ENCODE measurements at places on chromosomes 4 and X. TPM values are rescaled to one million over a fixed set of nuclear protein-coding genes. Genes with fewer than 3 reads are reported as not detected.

DNA sequence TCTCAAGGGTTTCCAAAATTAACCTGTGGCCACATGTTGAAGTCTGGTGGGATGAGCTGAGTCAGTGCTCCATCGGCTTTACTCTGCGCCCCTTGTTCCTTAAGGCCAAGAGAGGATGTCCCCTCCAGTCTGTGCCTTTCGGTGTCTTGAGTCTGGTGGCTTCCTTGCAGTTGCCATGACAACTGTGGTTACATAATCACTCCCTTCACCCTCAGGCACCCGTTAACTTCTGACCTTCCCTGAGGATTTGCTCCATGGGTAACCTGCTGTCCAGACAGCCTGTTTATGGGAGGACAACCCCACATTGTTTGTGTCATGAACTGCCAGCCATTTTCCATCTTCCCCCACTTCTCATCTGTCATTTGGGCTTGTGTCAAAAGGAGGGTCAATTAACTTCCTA, 401.1 kb upstream of the LCORL start:
- DNase-seq, result no peak
- no peaks in the 10 kb centered on the region for H3K36me3 ChIP-seq
- H3K4me1 ChIP-seq, result no peaks in the 10 kb centered on the region
- H3K27me3 ChIP-seq, result no peaks in the 10 kb centered on the region
- H3K27ac ChIP-seq, result no peak overlapping the region

- H3K4me1 ChIP-seq, result no peaks in the 10 kb centered on the region
- no peaks in the 10 kb centered on the region for H3K27me3 ChIP-seq
Observed at GRCh38 chrX:7987160-7988012, 60.2 kb upstream of the PNPLA4 start.

Gene GAGE13
- total RNA-seq, result not detected

GRCh38 chr4:147104768-147105167, 159.1 kb upstream of the TTC29 start:
- H3K27ac ChIP-seq, result no peak overlapping the region

Gene CSAG1
- total RNA-seq, result not detected

DNA sequence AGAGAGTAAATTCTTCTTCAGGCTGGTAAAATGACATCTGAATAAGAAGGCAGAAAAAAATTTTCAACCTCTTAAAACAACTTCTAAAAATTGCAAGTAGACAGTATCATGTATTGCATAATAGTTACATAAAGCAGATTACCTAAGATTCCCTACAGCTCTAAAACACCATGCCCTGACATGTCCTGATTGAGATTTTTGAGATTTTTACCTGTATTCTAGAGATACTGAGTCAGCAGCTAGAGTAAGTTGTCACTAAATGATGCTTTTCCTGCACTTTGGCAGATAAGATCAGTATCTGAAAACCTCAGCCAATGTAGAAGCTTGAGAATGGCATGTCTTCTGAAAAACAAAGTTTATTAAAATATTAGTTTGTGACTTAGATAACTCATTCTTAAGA, 713.6 kb downstream of the CCSER1 start:
- H3K4me3 ChIP-seq, result no peak overlapping the region
- H3K36me3 ChIP-seq, result no peaks in the 10 kb centered on the region
- no peaks in the 10 kb centered on the region for H3K4me1 ChIP-seq
- no peaks in the 10 kb centered on the region for H3K27me3 ChIP-seq
- H3K27ac ChIP-seq, result no peak overlapping the region

GRCh38 chr4:26365537-26366150, 44.8 kb downstream of the RBPJ start:
- no peak overlapping the region for H3K27ac ChIP-seq
- no peak for DNase-seq
- H3K36me3 ChIP-seq, result no peaks in the 10 kb centered on the region
- no peak overlapping the region for H3K4me3 ChIP-seq

Gene ADH1C
- 117 TPM for total RNA-seq

DNA sequence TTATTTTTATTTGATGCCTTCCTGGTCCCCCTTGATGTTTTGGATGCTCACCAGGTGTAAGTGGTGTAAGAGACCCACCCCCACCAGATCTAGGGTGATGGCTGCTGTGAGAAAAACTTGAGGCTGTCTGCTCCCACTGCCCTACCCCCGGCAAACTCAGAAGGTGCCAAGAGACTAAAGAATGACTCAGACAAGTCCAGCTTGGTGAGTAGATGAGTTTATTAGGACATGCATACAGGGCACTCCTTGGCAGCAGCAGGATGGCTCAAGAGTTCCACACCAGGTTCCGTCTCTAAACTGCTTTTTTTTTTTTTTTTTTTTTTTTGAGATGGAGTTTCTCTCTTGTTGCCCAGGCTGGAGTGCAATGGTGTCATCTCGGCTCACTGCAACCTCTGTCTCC, 84.0 kb upstream of the HPF1 start:
- H3K36me3 ChIP-seq, result no peaks in the 10 kb centered on the region
- no peak overlapping the region for H3K4me3 ChIP-seq
- DNase-seq, result no peak
- no peaks in the 10 kb centered on the region for H3K27me3 ChIP-seq
- no peaks in the 10 kb centered on the region for H3K4me1 ChIP-seq

- H3K4me3 ChIP-seq, result no peak overlapping the region
- H3K27me3 ChIP-seq, result no peaks in the 10 kb centered on the region
- no peaks in the 10 kb centered on the region for H3K36me3 ChIP-seq
- H3K4me1 ChIP-seq, result no peaks in the 10 kb centered on the region
Observed at GRCh38 chrX:71809886-71810285, 46.7 kb downstream of the CXorf49B start.

Gene TNMD
- not detected for total RNA-seq

Gene NDP
- 2.1 TPM for total RNA-seq

GRCh38 chr4:16224264-16225166, 1.8 kb downstream of the TAPT1 start:
- no peaks in the 10 kb centered on the region for H3K4me1 ChIP-seq
- H3K27me3 ChIP-seq, result no peaks in the 10 kb centered on the region
- no peaks in the 10 kb centered on the region for H3K36me3 ChIP-seq
- H3K4me3 ChIP-seq, result no peak overlapping the region
- no peak for DNase-seq

DNA sequence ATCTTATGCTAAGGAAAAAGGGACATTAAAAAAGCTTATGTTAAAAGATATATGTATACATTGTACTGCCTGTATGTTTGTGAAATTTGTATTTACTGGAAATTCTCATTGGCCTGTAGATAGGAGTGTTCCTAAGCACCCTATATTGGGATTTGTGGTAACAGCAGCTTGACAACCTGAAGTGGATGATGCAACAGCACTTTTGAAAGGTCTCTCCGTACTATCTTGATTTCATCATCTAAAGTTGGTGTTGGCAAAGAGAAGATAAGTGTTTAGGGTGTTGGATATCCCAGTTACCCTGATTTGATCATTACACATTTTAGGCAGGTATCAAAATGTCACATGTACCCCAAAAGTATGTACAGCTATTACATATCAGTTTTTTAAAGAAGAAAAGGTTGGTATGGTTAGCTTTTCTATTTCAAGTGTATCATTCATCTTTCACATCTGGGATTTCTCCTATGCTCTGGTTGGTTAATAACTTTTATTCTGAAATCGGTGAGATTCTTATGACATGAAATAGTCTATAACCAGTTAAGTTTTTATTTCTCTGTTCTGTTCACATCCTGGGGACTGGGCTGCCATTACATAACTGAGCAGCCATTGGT, 10.3 kb downstream of the HADH start:
- H3K4me1 ChIP-seq, result peaks cover 7% of the 10 kb centered on the region
- no peak overlapping the region for H3K4me3 ChIP-seq
- H3K36me3 ChIP-seq, result peaks cover 7% of the 10 kb centered on the region
- DNase-seq, result no peak
- no peaks in the 10 kb centered on the region for H3K27me3 ChIP-seq

DNA sequence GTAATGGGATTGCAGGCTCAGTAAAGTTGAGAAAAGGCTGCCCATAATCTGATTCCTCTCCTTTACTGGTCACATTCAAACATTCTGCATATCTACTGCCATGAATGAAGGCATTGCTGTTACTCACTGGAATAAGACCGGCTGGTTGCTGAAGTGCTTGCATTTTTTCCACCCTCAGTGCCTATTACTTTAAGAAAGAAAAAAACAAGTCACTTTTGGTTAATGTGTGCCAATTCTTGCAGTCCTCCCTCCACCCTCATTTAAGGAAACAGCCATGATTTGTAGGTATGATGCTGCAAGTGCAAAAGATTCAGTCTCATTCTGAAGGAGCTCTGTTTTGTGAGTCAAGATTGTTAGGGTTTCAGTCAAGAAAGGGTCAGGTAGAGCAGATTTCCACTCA, 94.9 kb downstream of the EMCN start:
- no peak overlapping the region for H3K27ac ChIP-seq
- H3K4me3 ChIP-seq, result no peak overlapping the region
- H3K4me1 ChIP-seq, result no peaks in the 10 kb centered on the region
- no peak for DNase-seq

GRCh38 chr4:6123976-6124375, 76.4 kb downstream of the JAKMIP1 start:
- no peaks in the 10 kb centered on the region for H3K4me1 ChIP-seq
- no peak overlapping the region for H3K4me3 ChIP-seq
- no peak for DNase-seq
- H3K36me3 ChIP-seq, result no peaks in the 10 kb centered on the region

- H3K4me3 ChIP-seq, result no peak overlapping the region
- H3K27me3 ChIP-seq, result no peaks in the 10 kb centered on the region
- DNase-seq, result no peak
- no peaks in the 10 kb centered on the region for H3K4me1 ChIP-seq
Observed at GRCh38 chr4:117324851-117325491, 239.6 kb upstream of the TRAM1L1 start.

GRCh38 chr4:152206185-152206584, 329.7 kb downstream of the FBXW7 start:
- no peaks in the 10 kb centered on the region for H3K27me3 ChIP-seq
- no peaks in the 10 kb centered on the region for H3K36me3 ChIP-seq
- DNase-seq, result no peak

Gene SUPT20HL1
- total RNA-seq, result not detected

DNA sequence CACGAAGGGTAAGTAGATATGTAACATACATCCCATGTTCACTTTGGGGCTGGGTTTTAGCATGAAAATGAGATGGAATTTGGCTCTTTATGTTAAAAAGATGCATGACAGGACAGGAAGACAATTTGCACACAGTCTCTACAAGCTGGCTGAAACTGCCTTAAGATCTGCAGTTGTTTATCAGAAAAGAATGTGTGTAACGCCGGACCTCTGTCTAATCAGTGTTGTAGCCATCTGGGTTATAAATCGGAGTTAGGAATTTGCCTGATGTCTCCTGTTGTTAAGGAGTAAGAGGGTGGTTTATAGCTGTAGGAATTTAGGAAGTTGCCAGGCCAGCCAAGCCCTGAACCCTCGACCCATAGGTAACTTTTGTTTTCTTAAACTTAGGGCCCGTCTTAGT, 562.9 kb upstream of the FAT1 start:
- H3K27me3 ChIP-seq, result no peaks in the 10 kb centered on the region
- H3K4me3 ChIP-seq, result no peak overlapping the region
- no peak overlapping the region for H3K27ac ChIP-seq
- no peaks in the 10 kb centered on the region for H3K36me3 ChIP-seq
- DNase-seq, result no peak

DNA sequence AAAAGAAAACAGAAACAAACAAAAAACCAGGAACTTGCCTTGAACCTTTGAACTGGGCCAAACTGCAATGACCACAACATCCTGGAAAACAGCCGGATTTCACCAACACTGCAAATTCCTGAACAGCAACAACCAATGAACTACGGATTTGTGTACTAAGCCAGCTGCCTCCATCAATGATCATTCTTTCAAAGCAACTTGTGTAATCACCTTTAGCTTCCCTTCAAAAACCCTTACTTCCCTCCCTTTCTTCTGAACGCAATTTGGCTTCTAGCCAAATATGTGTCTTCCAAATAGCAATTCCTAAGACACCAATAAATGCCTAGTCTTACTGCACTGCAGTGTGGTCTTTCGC, 98.5 kb upstream of the FAM47C start:
- H3K36me3 ChIP-seq, result no peaks in the 10 kb centered on the region
- no peak overlapping the region for H3K4me3 ChIP-seq
- H3K27ac ChIP-seq, result no peak overlapping the region
- DNase-seq, result no peak
- H3K4me1 ChIP-seq, result no peaks in the 10 kb centered on the region
- no peaks in the 10 kb centered on the region for H3K27me3 ChIP-seq

DNA sequence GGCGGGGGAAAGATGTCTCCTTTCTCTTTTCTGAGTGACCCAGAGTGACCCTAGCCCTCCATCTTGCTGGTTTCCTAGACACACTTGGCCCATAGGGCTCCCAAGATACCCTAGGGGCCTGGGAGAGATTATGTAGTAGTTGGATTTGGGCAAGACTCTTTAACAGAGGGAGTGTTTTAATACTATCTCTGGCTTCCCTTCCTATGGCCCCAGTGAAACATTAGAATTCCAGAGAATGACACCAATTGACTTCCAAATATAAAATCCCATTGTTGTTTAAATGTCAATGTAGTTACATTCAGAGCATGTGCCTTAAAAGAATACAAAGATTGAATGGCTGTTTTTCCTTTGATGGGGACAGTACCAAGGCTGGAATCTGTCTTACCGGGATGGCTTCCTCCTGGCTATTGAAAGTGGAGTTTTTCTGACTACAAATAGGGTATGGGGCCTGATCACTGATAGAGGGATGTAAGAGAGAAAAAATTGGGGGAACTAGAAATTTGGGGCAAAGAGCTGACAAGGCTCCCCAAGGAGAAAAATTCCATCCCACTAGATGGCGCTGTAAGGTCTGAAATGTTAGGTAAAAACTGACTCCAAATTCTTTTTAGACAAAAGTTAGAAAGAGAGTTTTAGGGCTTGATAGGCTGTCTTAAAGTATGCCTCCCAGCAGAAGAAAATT, 10.7 kb downstream of the TENT5D start:
- no peaks in the 10 kb centered on the region for H3K36me3 ChIP-seq
- DNase-seq, result peak; percentile 5
- no peak overlapping the region for H3K4me3 ChIP-seq
- no peaks in the 10 kb centered on the region for H3K27me3 ChIP-seq
- peak overlapping the region; percentile 74 for H3K27ac ChIP-seq
- no peaks in the 10 kb centered on the region for H3K4me1 ChIP-seq

DNA sequence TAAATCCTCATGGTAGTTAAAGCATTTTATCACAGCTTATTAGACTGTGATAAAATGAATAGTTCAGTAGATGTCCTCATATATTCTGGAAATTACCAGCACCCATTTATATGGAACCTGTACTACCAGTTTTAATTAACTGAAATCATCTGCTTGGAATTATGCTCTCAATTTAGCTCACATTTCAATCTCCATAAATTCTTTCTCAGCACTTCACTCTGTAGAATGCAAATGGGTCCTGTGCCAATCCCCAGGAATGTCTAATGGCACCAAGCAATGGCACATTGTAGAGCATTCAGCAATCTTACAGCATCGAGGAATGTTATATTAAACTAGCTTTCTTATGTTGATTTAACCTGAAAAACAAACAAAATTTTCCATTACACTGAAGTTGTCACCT, 355.1 kb downstream of the PDHA2 start:
- no peak overlapping the region for H3K4me3 ChIP-seq
- no peak for DNase-seq
- H3K27me3 ChIP-seq, result no peaks in the 10 kb centered on the region
- no peaks in the 10 kb centered on the region for H3K36me3 ChIP-seq

DNA sequence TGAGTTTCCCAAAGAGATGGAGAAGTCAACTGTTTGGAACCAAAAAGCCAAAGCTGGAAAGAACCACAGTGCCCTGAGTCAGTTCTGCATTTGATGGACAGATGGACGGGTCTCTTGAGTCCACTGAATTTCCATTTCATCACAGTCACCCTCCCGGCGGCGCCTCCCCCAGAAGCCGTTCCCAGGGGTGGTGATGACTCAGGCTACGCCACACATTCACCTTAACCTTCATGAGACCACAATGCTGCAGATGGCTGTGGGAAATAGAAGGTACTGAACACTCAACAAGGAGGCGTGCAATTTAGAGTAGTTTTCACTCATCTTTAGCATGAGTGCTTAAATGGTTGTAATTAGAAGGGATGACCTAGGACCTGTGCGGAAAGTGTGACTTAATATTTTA, 61.3 kb downstream of the STOX2 start:
- H3K27ac ChIP-seq, result no peak overlapping the region
- no peaks in the 10 kb centered on the region for H3K27me3 ChIP-seq
